ENCODE measurements at places on chromosomes 2 and 18. TPM values are rescaled to one million over a fixed set of nuclear protein-coding genes. Genes with fewer than 3 reads are reported as not detected.

- H3K4me3 ChIP-seq = no peak overlapping the region
- H3K27ac ChIP-seq = no peak overlapping the region
- DNase-seq = no peak
- H3K27me3 ChIP-seq = no peaks in the 10 kb centered on the region
- no peaks in the 10 kb centered on the region for H3K36me3 ChIP-seq
These were observed 133.3 kb downstream of the ALPK2 start for GRCh38 chr18:58495634-58496033.

DNA sequence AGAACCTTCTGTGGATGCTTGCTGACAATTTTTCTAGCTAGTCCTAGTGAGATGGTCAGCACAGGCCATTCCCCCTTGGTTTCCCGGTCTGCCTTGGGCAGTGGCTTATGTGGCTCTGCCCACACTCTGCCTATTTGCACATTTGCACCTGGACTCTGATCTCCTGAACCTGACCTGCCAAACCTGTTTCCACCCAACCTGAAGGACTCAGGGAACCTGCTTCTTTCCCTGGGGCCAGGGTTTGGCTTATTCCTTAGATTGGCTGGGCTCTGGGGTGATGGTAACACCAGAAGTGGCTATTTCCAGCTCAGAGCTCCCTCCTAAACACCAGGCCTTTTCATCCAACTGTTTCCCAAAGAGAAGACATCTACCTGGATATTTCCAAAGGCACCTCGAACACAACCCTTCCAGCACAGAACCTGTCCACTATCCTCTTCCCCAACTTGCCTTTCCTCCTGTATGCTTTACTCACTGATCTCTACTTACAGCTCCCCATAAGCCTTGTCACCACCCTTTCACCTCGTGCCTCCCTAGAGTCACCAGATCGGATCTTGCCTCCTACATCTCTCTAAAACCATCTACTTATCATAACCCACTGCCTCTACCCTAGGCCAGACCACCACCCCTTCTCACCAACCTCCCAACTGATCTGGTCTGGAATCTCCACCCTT, 5.8 kb upstream of the MTA3 start:
- DNase-seq = no peak
- H3K36me3 ChIP-seq = no peaks in the 10 kb centered on the region
- no peaks in the 10 kb centered on the region for H3K27me3 ChIP-seq
- H3K27ac ChIP-seq = no peak overlapping the region
- H3K4me1 ChIP-seq = peaks cover 15% of the 10 kb centered on the region

The NXPH2 gene
- total RNA-seq = not detected

DNA sequence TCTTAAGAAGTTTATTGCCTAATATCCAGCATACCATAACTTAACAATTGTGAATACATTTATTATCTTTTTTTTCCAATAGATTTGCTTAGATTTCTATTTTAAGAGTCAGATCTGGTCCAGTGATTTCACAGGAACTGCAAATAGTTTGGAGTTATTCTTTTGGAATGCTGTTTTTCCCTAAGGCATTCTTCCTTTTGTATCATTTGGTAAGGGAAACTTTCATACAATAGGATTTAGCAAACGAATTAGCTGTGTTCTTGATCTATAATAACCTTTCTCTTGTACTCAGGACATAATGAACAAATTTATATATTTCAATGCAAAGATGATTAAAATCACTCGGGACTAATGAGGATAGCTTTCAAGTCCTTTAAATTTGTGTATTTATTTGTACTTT, 201.6 kb downstream of the ERBB4 start:
- no peak for DNase-seq
- peaks cover 27% of the 10 kb centered on the region for H3K4me1 ChIP-seq
- H3K4me3 ChIP-seq = peak overlapping the region; percentile 28
- H3K36me3 ChIP-seq = no peaks in the 10 kb centered on the region
- H3K27ac ChIP-seq = peak overlapping the region; percentile 25

DNA sequence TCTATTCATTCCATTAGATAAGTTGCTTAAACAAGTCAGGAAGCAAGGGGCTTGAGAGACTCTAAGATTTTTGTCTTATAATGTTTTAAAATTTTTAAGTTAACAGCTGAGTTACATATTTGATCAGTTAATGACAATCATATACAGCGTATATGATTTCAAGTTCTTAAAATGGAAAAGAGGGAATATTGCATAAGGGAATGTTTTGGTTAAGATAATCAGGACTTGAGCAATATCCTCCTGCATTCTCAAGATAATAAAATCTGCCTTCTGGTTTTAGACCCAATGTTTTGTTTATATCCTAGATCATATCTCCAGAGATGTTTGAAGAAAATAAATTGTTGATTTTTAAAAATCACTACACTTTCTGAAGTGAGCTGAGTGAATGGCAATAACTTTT, 13.4 kb upstream of the DYNC1I2 start:
- H3K4me1 ChIP-seq = no peaks in the 10 kb centered on the region
- no peak overlapping the region for H3K4me3 ChIP-seq
- H3K36me3 ChIP-seq = no peaks in the 10 kb centered on the region
- H3K27ac ChIP-seq = no peak overlapping the region
